ENCODE measurements at places on chromosomes 12 and 14.

DNA sequence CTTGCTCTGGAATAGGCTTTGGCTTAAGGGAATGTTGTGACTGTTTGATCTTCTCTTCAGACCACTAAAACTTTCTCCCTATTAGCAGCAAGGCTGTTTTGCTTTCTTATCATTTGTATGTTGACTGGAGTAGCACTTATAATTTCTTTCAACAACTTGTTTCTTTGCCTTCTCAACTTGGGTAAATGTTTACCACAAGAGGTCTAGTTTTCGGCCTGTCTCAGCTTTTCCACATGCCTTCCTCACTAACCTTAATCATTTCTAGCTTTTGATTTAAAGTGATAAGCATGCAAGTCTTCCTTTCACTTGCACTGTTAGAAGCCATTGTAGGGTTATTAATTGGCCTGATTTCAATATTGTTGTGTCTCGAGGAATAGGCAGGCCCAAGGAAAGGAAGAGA, 126.7 kb upstream of the AEBP2 start:
- no peak for DNase-seq

DNA sequence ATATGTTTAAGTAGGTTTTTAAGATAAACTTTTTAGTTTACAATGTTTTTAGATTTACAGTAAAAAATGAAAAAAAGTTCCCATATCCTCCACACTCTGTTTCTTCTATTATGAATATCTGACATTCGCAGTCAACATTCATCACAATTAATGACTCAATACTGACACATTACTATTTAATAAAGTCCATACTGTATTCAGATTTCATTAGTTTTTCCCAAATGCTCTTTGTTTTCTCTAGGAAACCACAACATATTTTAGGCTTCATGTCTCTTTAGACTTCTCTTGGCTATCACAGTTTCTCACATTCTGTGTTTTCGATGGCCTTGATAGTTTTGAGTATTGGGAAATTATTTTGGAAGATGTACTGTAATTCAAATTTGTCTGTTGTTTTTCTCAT, 399.8 kb downstream of the SLC6A15 start:
- no peak for DNase-seq

- no peak for DNase-seq
Observed at GRCh38 chr12:6457220-6457945, 5.5 kb downstream of the TAPBPL start.

DNA sequence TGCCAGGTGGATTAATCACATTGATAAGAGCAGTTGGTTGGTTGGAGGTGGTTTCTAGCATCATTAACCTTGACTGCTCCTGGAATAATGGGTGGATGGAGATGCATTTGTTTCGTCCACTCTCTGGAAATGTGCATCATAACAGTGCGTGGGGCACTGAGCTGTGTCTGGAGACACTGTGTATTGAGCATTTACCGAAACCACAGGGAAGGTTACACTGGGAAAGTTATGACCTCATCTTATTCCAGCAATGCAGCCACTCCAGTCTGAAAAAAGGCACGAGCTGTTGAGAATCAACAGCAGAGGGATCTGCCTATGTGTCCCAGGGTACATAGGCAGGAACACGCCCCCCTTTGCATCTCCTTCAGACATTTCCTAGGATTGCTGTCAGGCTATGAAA, 27.2 kb downstream of the RNFT2 start:
- no peak for DNase-seq

DNA sequence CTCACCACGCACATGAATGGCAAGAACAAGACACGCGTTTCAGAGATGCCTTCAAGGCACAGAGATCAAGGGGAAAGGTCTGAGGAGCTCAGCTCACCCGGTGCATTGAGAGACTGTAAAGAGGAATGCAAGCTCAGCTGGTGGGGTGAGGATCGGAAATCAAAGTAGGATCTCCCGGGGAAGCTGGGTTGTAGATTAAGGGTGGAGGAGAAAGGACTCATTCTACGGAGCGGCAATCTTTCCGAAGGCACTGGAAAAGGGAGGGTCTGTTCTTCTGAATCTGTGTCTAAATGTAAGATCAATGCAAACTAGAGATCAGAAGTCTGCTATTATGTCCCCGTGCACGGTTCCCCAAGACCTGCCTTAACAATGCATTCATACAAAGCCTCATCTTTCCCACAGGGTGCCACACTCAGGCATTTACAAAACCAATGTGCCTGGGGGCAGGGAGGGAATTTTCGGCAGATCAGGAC, 41.6 kb upstream of the PYGL start:
- no peak for DNase-seq

- peak; percentile 22 for DNase-seq
Observed at GRCh38 chr14:105168496-105168978, at the start of gene JAG2. JAG2 (minus strand) TSS chr14:105168776; CDS start chr14:105168420, 356 bp downstream.
